ENCODE measurements at places on chromosomes 3 and 15.

GRCh38 chr3:73827725-73828211 is 203.0 kb upstream of the PDZRN3 start:
- no peak for DNase-seq

- DNase-seq = no peak
Measured at GRCh38 chr3:122067588-122068240, 12.6 kb downstream of the CD86 start.

DNA sequence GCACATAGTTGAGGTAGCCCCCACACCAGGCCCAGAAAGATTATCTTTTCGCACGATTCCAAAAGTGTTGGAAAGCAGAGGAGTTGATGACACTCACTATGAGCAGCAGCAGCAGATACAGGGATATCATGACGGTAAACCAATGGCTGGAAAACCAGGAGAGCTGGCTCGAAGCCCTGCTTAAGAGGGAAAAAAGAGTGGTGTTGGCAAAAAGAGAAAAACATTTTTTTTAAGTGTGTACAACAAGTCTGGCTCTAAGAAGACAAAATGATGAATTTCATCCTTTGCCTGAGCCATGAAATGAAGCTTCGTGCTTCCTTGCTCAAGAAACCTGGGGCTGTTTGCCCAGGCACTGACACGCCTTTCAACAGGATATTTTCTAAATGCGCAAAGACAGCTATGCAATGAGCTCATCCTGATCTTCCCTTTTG is 27.3 kb downstream of the PARP16 start:
- DNase-seq = no peak

DNA sequence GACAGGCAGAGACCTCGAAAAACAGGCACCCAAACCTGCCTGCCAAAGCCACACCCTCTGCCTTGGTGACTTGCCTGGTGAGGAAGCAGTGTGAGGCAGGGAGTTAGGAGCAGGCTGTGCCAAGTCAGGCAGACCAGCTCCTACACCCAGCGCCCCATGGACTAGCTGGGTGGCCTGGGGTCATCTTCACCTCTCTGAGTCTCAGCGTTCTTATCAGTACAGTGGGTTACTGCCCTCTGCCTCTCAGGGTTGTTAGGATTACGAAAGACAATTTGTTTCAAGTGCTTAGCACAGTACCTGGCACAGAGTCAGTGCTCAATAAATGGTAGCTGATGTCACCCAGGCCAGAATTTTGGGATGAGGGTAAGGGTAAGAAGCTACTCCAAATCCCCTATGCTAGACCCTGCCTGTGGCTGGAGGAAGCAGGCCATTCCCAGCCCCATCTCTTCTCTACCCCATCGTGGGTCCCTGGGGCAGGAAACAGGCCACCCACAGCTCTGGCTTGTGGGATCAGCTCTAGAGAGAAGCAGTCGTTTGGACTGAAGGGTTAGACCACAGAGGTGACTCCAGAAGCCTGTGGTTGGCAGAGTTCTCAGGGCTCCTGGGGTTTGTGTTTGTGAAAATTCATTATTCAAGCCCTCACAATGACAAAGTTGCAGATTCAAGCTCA is 10.1 kb downstream of the SLC51B start:
- no peak for DNase-seq

Data from GOT3 (cell line).